ENCODE measurements at places on chromosomes 4 and X. TPM values are rescaled to one million over a fixed set of nuclear protein-coding genes. Genes with fewer than 3 reads are reported as not detected.

The DIPK2B gene
- total RNA-seq, result 27.6 TPM

The HPGD gene
- total RNA-seq, result 4.5 TPM

The SYTL5 gene
- total RNA-seq, result 0.05 TPM

The LUZP4 gene
- not detected for total RNA-seq

The MAML3 gene
- 6.5 TPM for total RNA-seq

Data from posterior vena cava (tissue), 2 donors.